ENCODE measurements at places on chromosomes 2 and 18.

GRCh38 chr2:171883275-171883893 lies 10.7 kb downstream of the SLC25A12 start:
- DNase-seq: no peak

DNA sequence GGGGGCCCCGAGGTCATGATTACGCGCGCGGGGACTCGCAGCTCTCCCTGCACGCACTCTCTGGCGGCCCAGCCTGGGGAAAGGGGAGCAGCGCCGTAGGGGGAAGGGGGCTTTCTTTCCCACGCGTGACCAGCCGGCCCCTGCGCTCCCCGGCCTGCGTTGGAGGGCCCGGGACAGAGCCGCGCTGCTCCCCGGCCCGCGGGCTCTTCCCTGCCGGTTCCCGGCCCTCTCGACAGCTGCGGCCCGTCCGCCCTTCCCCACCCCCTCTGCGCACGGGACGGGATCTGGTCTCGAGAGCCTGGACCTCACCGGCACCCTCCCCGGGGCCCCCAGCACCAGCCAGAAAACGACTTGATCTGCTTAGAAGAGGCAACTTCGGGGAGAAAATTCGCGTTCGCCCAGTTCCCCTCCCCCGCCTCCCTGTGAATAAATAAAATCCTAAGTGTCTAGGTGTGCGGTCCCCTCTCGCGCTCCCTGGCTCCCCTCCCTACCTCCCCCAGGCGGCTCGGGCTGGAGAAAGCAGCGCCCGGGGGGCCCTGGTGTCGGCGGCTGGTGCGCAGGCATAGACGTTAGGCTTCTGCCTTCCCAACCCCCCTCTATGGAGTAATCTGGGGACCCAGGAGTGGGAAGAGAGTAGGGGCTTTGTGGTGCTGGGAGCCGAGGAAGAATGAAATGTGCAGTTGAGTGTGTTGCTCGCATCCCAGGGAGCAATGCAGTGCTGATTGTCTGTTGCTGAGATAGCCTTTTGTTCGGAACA lies 803 bp upstream of the FIGN start:
- DNase-seq: peak; percentile 30

DNA sequence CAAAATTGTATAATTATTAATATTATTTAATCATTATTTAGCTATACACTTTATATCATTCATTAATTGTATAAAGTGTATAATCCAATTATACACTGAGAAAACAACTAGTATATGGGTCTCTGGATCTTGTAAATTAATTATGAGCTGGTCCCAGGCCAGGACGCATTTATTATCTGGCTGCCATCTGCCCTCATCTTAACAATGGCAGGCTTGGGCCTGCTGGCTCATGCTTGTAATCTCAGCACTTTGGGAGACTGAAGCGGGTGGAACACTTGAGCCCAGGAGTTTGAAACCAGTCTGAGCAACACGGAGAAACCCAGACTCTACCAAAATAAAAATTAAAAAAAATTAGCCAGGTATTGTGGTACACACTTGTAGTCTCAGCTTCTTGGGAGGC lies 502.2 kb upstream of the NRXN1 start:
- DNase-seq: no peak

DNA sequence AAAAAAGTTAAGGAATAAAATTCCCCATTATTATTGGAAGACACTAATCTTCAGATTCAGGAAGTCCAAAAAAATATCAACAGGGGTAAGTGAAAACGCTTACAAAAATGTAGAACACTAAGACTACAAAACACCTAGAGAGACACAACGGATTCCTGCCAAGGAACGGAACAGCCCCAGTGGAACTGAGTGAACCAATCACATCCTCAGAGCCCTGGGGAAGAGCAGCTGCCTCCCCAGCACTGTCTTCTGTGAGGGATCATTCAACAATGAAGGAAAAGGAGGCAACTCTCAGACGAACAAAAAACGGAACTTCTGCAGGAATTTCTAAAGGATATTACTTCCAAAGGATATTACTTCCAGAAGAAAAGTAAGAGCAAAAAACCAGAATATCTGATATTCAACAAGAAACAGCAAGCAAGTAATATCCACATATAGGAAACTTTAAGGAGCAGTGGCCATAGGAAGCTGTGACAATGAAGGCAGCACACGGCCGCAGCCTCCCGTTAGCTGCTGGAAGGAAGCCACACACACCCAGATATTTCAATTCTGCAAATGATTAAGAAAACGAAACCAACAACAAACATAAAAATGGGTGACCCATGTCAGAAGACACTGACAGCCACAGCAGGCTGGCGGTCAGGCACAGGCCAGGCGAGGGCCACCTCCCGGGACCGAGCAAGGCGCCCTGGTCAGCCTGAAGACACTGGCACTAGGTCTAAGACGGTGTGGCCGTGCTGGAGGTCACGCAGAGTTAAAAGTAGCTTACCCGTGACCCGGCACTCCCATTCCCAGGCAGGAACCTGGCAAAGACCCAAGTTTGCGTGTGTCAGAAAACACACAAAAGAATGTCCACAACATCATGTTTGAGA lies 81.8 kb downstream of the HDAC4 start:
- no peak for DNase-seq

- DNase-seq: no peak
Observed at GRCh38 chr2:39266916-39267434, 23.2 kb upstream of the CDKL4 start.

DNA sequence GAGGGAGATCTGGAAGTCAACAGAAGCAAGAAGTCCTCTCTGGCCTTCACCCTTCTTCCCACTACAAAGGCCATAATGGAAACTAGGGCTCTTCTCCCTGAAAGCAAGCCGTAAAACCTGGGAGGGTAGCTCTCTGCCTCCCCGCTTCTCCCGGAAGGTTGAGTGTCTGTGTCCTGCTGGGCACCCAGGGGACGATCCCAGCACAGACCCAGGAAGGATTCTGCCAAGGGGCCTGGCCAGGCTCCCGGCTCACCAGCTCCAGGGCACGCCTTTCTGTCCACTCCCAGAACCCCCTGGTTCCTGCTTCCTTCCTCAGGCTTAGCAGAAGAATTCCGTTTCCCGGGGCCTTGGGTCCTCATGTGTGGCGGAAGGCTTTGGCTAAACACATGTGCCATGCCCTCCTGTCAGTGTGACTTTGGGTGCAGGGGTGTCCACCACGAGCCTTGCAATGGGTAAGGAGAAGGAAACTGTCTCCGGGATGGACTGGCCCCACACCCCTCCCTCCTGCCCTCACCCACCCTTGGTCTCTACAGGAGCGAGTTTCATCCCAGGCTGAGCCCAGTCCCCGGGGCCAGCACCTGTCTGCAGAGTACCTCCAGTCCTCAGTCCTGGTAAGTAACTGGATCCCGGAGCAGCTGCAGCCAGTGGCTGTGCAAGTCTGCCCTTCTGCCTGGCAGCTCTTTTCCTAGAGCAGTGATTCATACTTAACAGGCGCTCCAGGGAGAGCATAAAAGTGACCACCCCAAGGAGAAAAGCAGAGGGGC lies 135.8 kb downstream of the TPO start:
- no peak for DNase-seq

- DNase-seq: peak; percentile 19
Observed at GRCh38 chr18:55988537-55988936, 400.5 kb upstream of the TCF4 start.

DNA sequence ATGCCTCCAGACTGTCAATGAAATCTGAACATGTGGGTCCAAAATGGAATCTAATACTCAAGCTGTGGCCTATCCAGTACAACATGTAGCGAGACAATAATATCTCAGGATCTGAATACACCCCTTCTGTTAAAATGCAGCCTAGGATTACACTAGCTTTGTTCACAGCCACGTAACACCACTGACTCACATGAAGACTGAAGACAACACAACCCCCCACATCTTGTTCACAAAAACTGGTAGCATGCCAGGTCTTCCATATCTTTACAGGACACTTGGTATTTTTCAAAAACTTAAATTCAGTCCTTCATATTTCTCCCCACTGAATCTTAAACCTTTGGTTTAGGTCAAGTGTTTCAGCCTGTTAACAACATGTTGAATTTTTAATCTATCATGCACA lies 84.2 kb downstream of the SLC8A1 start:
- peak; percentile 31 for DNase-seq

- no peak for DNase-seq
Observed at GRCh38 chr2:150598383-150598782, 110.9 kb upstream of the RND3 start.

DNA sequence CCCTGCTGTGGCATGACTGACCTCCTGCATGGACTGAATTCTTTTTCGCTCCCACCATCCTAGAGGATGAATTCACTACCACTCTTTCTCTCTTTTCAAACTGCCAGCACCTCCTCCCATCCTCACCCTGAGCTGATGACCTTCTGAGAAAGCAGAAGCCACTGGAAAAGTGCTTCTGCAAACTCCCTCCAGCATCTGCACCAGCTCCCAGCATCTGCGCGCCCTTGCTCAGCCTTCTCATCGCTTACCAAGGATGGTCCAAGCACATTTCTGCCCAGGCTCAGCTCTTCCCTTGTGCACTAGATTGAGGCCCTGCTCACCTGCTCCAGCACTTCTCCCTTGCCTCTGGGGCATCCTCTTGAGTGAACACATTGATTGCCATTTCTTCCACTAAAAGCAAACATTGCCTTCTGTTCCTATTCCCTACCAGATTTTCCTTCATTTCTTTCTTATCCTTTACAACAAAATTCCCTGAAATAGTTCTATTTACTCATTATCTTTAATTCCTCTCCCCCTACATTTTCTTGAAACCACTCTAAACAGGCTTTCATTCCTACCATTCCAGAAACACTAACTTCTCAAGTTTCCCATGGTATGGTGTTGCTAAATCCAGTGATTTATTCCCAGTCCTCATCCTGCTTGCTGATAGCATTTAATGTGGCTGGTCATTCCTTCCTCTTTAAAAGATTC lies 42.7 kb upstream of the IL1RL1 start:
- peak; percentile 74 for DNase-seq

DNA sequence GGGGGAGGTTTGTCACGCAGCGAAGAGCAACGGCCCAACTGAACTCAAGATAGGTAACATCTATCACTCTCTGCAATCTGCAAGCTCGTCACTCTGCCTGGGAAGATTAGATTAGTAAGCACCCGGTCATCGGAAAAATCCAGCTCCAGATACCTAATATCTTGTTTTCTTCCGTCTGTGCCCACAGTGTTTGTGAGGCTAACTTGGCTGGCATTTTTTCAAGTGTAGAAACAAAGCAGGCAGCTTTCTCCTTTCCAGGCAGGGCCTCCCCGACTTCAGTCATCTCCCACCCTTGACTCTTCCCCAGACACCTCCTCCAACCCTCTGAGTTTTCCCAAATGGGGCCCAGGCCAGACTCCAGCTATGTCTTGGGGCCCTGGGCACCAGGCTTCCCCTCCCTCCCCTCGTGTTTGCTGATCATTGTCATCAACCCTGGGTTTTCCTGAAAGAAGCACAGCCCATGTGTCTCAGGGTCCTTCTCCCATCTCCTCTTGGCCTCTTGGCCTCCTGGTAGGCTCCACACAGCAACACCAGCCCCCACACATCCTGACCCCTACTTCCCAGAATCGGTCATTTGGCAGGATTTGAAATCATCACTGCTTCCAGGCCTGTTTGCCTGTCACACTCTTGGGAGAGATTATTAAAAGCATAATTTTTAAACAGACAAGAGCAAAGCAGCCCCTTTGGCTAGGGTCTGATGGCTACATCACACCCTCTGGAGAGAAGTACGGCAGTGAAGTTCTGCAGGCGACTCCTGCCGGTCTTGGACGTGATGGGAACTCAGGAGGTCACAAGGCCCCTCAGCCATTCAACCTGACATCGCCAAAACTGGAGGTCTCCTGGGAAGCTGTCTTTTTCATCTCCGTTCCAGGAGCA lies 144.9 kb upstream of the ID2 start:
- DNase-seq: no peak

DNA sequence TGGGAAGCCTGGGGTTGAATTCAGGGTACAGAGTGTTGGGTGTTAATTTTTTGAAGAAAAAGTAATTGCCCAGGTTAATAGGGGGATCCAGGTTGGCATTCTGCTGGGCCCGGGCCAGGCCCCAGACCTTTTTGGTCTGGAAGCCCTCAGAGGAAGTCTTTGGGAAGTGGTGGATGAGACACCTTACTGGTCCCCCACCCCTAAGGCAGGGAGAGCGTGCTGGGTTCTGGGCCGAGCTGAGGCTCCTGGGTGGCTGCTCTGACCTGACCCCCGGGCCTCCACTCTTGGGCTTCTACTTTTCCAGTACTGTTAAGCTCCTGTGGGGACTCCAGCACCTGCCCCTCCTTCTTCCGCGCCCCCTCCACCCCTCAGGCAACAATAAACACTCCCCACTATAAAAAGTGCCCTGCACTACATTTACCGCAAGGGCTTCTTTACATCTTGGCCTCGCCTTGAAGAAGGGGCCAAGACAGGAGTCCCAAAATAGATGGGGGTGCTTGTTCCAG lies 753 bp upstream of the HOXD3 start:
- DNase-seq: no peak

GRCh38 chr2:39375917-39376316 lies 61.2 kb downstream of the MAP4K3 start:
- no peak for DNase-seq

- DNase-seq: no peak
Observed at GRCh38 chr2:96163415-96163767, 18.2 kb upstream of the DUSP2 start.

DNA sequence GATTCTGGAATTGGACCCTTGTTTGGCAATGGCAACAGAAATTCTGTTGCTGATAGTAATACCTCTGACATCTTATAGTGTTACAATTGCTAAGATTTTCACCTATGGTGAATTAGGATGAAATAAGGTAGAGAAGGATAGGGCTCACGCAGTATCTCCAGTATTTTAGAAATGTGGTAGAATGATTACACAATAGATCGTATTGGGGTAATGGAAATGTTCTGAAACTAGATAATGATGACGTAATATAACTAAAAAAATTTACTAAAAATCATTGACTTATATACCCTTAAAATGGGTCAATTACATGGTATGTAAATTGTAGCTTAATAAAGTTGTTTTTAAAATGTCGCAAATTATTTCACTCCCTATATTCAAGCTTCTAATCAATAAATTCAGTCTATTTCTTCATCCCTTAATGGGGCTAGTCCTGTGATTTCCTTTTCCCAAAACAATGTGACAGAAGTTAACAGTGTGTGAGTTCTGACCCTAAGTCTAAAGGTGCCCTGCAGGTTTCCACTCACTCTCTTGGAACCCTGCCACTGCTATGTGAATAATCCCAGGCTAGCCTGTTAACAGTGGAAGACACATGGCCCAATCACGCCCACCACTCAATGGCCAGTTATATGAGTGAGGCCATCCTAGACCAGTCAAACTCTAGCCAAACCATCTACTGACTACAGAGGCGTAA lies 31.2 kb downstream of the USP37 start:
- DNase-seq: no peak

DNA sequence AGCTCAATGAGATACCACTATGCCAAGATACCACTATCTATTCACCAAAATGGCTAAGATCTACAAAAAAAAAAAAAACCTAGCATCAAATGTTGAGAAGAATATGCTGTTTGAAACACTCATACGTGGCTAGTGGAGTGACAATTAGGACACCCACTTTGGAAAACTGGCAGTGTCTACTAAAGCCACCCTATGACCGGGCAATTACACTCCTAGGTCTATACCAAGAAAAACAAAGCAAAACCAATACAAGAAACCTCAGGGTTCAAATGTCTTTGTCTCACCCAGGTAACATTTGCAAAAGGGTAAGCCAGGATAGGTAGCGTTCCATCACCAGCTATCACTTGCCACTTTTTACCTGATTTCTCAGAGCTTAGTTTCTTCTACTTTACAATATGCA lies 123.6 kb upstream of the CAB39 start:
- no peak for DNase-seq

GRCh38 chr2:39821871-39822270 lies 42.8 kb upstream of the THUMPD2 start:
- no peak for DNase-seq

GRCh38 chr2:121491518-121491917 lies 39.2 kb upstream of the RNU4ATAC start:
- no peak for DNase-seq

Measured in NCI-H226 (cell line).